ENCODE measurements at places on chromosomes 5 and 9. TPM values are rescaled to one million over a fixed set of nuclear protein-coding genes. Genes with fewer than 3 reads are reported as not detected.

The MCTP1 gene
- 6.1 TPM for total RNA-seq

- no peak for DNase-seq
- H3K27me3 ChIP-seq = no peaks in the 10 kb centered on the region
- H3K4me1 ChIP-seq = no peaks in the 10 kb centered on the region
Observed at GRCh38 chr9:14981291-14981950, 71.2 kb upstream of the FREM1 start.

The TRIP13 gene
- 0.44 TPM for total RNA-seq

GRCh38 chr9:134730011-134730760 lies 88.6 kb downstream of the COL5A1 start:
- H3K4me1 ChIP-seq = peaks cover 44% of the 10 kb centered on the region
- DNase-seq = peak; percentile 62
- no peaks in the 10 kb centered on the region for H3K27me3 ChIP-seq
- H3K36me3 ChIP-seq = no peaks in the 10 kb centered on the region
- no peak overlapping the region for H3K4me3 ChIP-seq

DNA sequence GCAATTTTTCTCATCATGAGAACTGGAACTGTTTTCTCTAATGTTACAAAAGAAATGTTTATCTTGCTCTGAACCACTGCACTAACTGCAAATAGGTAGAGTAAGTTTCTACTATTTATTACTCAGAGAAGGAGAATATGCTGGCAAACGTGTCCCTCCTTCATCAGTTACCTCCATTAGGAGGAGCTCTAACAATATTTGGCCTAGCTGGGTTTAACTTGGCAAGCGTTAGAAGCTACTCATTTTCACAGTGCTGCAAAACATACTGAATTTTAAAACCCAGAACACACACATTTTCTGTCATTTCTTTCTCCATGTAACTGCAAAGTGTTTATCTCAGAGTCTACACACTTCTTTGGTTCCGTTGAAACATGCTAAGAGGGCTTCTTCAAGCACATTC lies 101.0 kb upstream of the GABRG2 start:
- H3K27me3 ChIP-seq = no peaks in the 10 kb centered on the region
- DNase-seq = no peak
- H3K4me1 ChIP-seq = no peaks in the 10 kb centered on the region
- no peaks in the 10 kb centered on the region for H3K36me3 ChIP-seq

The GDA gene
- not detected for total RNA-seq
